ENCODE measurements at places on chromosomes 3 and 15.

DNA sequence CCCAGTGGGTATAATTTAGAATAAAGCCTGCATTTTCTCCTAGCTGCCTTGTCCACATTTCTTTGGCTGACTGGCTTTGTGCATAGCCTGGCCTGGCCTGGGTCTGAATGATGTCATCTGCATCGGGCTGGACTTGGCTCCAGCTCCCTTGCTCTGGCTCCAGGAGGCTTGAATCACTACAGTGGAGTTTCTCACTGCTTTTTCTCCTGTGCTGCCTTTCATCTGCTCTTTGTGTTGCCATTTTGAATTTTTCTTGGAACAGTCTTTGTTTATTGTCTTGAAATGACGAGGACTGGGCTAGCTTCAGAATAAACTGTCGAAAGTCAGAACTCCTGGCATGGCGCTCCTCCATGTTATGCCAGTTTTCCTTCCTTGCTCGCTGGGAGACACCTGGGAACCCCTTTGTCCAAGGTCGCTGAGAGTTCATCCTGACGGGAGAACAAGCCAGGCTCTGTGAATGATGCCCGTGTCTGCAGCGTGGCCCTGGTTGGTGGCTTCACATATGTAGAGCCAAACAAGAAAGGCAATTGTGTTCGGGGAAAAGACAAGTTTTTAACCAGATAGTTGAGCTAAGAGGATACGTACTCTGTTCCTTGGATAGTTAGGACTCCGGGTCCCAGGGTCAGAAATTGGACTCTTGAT lies 258.9 kb downstream of the PDZRN3 start:
- DNase-seq = no peak

GRCh38 chr3:77618686-77619085 lies 578.8 kb downstream of the ROBO2 start:
- no peak for DNase-seq

DNA sequence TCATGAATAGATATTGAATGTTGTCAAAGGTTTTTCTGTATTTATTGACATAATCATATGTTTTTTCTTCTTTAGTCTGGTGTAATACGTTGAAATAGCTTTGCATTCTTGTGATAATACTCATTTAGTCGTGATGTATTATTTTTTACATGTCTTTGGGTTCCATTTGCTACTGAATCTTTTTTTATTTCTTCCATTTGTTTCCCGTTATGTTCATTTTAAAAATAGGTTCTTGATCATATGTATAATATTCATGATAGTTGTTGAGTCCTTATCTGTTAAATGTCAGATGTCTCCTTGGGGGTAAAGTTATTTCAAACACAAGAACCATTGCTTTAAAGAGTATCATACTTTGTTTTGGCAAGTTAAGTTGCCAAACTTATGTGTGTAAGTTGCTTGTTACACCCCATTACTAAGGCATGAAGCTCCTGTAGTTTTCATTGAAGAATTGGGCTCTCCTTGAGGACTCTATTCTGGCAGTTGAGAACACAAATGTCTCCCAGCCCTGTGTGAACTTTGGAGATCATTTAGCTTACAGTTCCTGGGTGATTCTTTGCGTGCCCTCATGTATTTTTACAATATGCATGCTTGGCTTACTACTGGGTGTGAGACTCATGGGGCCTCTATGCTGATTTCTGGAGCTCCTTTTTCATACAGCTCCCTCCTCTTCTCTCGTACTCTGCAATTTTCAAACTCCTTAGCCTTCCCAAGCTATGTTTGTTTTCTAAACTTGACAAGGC lies 8.3 kb downstream of the AKAP13 start:
- no peak for DNase-seq

DNA sequence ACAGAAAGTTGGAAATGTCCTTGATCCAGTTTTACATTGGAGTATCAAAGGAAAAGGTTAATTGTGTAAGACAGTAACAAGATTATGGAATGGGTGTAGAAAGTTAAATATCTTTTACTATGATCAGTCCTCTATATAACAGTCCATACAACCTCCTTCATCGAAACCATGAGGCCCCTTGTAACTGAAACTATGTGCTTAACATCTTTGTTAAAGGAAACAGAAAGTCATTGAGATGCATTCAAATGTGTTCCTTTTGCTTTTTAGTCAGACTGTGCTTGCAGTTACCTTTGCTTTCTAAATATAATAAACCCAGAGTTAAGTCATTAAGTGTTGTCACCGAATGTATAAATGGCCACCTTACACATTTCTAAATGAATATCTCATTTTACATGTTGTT lies 1298.5 kb downstream of the ROBO2 start:
- no peak for DNase-seq

- no peak for DNase-seq
These were observed 32.2 kb downstream of the GOLGA6L10 start for GRCh38 chr15:82317091-82317489.

DNA sequence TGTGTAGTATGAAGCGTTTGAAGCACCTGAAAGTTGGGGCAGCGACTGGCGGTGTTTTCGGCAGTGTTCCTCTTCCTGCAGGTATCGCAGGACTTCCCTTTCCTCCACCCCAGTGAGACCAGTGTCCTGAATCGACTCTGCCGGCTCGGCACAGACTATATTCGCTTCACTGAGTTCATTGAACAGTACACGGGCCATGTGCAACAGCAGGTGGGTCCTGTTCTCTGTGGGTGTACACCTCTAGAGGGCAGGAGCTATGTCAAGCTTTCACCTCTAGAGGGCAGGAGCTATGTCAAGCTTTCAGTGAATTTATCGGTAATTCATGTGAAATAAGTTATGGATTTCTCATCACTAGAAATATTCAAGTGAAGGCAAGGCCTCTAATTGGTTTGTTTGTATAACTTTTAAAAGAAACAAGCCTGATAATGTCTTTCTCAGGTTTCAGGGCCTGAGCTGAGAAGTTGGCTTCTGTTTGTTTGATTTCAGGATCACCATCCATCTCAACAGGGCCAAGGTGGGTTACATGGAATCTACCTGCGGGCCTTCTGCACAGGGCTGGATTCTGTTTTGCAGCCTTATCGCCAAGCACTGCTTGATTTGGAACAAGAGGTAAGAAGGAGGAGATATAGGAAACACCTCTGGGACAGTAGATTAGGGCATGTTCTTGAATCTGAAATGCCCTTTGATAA lies 5.3 kb downstream of the TUBGCP4 start:
- DNase-seq = peak; percentile 82

GRCh38 chr3:172982736-172983364 lies 158.2 kb downstream of the SPATA16 start:
- no peak for DNase-seq

DNA sequence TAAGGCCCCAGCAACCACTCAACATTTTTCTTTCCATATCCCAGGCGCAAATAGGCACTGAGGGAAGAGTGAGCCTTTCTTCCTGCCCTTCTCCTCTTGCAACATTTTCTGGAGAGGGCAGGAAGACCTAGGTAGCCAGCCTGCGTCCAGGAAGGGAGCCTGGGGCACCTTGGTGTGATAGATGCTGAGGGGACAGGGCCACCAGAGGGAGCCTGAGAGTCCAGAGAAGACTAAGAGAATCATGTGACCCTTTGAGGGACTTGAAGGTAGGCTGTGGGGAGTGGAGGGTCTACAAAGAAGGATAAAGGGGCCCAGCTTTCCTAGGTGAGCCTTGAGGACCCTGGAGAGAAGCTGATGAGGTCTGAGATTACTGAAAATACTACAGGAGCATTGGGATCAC lies 346.6 kb downstream of the CNTN6 start:
- peak; percentile 11 for DNase-seq

- DNase-seq = no peak
These were observed 711.7 kb upstream of the GOLIM4 start for GRCh38 chr3:168807448-168807847.

- no peak for DNase-seq
These were observed 278.8 kb downstream of the GABRG3 start for GRCh38 chr15:27249760-27250109.

GRCh38 chr3:175965036-175965435 lies 1105.9 kb downstream of the NAALADL2 start:
- DNase-seq = no peak

- no peak for DNase-seq
These were observed 189.1 kb upstream of the KBTBD8 start for GRCh38 chr3:66808891-66809594.

GRCh38 chr15:43538091-43538490 lies 20.7 kb downstream of the MAP1A start:
- no peak for DNase-seq

DNA sequence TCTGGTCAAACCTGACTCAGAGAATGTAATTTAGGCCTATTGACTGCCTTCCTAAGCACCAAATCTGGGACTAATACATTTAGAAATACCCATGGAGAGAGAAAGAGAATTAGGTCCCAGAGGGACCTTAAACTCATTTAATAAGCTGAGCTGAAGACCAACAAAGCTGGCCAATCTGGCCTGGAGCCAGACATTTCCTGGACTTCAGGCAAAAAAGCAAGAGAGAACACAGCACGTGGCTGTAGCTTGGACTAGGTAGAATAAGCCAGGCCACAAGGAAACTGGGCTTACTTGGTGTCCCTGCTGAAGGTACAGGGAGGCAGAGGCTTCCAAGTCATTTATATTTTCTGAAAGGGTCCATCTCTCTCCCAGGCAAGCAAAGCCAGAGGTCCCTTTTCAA lies 88.1 kb downstream of the RTP4 start:
- no peak for DNase-seq

GRCh38 chr3:186823386-186823785 lies 17.1 kb upstream of the RFC4 start:
- no peak for DNase-seq

GRCh38 chr3:8529738-8530525 lies 28.3 kb downstream of the LMCD1 start:
- no peak for DNase-seq

DNA sequence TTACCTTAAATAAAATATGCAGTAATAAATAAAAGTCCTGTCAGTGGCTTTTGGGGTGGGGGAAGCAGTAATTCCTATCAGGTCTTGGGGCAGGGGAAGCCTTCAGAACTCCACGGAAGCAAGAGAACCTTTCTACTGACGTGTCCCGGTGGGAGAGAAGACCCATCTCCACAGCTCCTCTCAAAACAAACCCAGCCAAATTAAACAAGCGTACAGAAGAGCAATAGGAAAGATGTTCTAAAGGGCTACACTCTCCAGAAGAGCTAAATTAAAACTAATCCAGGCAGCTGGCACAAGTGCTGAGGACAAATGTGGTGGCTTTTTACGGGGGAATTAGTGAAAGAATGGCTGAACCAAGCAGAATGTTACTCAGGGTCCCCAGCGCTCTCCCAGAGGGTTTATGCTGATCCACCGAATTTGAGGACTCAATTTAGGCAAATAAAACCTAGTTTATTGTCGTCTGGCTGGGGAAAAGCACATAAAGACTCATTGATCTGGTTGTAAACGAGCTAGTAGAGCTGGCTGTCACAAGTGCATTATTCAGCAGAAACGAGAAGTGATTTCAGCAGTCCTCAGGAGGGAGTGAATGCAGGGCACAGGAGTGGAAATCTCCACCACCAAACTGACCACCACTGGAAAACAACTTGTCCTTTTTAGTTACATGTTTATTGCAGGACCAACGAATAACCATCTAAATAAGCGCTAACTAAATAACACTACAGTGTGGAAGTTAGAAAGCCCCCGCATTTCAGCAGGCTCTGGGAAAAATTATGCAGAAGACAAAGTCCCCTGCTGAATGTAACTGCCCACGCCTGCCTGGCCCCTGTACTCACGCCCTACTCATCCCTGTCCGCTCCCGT lies 13.5 kb downstream of the BFSP2 start:
- DNase-seq = no peak

GRCh38 chr15:39593656-39594445 lies 13.0 kb downstream of the THBS1 start:
- DNase-seq = no peak

DNA sequence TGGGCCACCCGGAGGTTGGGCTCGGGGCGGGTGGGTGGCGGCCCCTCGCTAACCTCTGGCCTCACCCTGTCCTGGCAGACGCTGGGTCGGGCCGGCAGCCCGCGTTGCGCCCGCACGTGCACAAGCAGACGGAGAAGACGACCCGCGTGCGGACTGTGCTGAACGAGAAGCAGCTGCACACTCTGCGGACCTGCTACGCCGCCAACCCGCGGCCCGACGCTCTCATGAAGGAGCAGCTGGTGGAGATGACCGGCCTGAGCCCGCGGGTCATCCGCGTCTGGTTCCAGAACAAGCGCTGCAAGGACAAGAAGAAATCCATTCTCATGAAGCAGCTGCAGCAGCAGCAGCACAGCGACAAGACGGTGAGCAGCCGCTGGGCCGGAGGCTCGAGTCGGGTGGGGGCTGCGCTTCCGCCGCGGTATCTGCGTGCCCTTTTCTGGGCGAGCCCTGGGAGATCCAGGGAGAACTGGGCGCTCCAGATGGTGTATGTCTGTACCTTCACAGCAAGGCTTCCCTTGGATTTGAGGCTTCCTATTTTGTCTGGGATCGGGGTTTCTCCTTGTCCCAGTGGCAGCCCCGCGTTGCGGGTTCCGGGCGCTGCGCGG lies 3.7 kb downstream of the ISL2 start:
- DNase-seq = no peak

DNA sequence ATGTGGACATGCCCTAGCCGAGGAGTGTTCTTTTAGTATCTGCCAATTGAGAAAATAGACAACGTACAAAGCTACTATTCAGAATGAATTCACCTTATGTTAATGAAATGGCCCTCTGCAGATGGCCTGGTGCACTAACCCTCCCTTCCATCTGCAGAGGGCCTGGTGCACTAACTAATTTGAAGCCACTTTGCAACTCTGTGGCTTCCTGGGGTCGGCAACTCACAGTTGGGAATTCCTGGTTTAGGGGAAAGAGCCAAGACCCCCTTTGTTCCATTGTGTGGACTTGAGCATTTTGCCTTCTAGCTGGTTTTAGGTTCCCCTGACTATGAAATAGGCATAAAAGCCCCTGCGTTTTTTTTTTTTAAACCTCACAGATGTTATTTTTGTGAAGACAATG lies 204.3 kb upstream of the UBE3A start:
- DNase-seq = no peak

GRCh38 chr3:194532591-194532990 lies 45.8 kb upstream of the ATP13A3 start:
- DNase-seq = no peak

GRCh38 chr15:33959844-33960548 lies 8.3 kb upstream of the CHRM5 start:
- DNase-seq = no peak

GRCh38 chr15:35630985-35631384 lies 85.0 kb upstream of the DPH6 start:
- no peak for DNase-seq

GRCh38 chr3:122952520-122952919 lies 75.0 kb downstream of the SEMA5B start:
- DNase-seq = peak; percentile 3

DNA sequence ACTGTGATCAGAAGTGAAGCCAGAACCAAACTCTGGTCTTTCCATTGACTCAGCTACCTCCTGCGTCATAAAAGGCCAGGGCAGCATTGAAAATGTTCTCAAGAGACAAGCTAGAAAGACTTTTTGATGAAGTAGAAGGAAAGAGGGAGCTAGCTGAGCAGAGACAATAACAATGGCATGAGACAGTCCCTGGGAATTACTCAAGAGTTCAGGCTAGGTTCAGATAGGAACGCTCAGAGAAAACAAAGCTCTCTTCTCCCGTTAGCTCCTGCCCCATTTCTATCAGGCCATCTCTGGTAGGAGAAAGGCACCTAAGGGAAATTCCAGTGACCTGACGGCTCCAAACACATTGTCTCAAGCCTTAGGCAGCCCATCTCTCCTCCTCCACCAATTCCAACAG lies 7.0 kb upstream of the OXTR start:
- no peak for DNase-seq

GRCh38 chr3:48685603-48686511 lies at the start of gene NCKIPSD:
TSS of gene NCKIPSD (minus strand) at chr3:48685915. CDS start at chr3:48685807, 108 bp downstream.
- peak; percentile 94 for DNase-seq
